ENCODE measurements at places on chromosomes 5 and 9. TPM values are rescaled to one million over a fixed set of nuclear protein-coding genes. Genes with fewer than 3 reads are reported as not detected.

Gene PCDHGA2
- total RNA-seq = 6.9 TPM

Gene CDH9
- total RNA-seq = 34.2 TPM

DNA sequence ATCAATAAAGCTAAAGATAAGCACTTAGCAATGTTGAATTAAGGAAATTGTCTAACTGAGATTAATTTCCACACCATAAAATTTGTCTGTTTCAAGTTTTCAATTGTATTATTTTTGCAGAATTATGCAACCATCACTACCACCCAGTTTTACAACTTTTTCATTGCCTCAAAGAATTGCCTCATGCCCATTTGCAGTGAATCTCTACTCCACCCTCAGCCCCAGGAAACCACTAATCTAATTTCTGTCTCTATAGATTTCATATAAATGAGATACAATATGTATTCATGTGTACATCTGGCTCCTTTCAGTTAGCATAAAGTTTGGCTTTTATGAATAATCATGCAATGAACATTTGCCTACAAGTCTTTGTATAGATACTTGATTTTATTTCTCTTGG, 72.9 kb downstream of the PTCD2 start:
- DNase-seq = no peak

DNA sequence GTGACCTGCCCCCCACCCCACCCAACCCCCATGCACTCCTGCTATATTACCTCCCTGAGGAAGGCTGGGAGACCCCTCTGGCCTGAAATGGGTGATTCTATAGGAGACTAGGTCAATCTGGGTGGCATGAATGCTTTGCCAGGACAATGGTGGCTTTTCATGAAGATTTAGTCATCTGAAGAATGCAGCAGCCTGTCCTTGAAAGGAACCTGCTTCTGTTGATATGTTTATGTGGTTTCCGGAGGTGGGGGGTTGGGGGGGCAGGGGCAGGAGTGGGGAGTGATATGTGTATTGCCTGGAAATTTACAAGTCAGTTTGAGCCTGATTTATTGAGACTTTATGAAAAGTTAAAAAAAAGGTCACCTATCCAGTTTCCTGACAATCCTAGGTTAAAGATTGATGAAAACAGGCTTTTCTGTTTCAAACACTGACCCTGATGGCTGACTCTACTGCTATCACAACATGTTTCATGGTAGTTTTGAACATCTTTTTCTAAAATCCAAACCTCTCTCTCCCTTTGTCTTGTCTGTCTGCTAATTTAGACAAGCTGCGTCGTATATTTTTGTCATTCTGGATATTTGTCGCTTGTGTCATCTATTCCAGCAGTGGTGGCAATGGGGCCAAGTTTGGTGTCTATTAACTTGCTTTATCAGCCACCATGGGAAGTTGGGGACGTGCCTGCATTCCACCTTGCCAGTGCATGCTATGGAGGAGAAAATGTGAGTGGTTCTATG, 153.7 kb upstream of the EGFLAM start:
- no peak for DNase-seq

GRCh38 chr5:157608972-157609565, 33.5 kb upstream of the ADAM19 start:
- no peak for DNase-seq

DNA sequence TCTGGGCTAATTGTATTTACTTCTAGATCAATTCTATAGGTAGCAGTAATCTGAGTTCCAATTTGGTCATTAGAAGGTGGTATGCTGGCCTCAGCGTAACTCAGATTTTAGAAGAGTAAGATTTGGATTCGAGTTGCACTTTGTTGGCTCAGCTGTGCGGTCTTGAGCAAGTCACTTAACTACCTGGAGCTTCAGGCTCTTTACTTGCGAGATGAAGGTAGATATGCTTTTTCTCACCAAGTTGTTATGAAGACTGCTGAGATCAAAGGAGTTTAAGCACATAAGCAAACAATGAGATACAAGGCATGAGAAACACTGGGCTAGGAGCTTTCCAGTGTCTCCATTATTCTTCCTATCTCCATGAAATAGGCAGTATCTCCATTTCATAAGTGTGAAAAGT, 133.8 kb upstream of the RANBP3L start:
- DNase-seq = no peak

DNA sequence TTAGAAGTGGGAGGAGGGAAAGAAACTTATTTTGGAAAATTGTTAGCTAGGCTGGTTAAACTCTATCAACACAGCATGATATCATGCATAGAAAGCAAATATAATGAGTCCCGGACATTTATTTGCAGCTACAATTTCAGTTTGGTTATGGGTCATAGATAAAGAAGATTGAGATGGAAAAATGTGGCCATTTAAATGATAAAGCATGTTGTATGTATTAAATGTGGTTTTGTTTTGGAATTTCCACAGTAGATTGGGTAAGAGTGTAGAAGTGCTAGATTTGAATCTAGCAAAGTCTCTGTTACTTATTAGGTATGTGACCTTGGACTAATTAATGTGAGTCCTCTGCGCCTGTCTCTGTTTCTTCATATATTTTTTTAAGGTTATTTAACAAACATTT, 217.4 kb downstream of the KDM4C start:
- DNase-seq = no peak

DNA sequence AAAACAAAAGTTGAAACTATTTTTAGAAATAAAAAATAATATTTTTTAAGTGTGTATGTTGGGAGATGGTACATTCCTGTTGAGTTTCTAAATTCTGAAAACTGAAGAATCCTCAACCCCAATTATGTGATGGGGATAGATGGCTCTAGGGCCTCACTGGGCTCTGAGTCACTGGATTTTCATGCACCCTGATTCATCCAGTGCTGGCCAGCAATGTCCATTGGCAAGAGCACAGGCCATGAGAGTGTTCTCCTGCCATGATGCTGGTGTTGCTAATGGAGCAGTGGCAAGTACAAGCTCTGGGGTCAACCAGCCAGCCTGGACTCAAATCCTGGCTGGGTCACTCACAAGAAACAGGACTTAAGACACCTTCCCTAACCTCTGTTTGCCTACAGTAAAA, 23.3 kb downstream of the SMIM23 start:
- DNase-seq = no peak

DNA sequence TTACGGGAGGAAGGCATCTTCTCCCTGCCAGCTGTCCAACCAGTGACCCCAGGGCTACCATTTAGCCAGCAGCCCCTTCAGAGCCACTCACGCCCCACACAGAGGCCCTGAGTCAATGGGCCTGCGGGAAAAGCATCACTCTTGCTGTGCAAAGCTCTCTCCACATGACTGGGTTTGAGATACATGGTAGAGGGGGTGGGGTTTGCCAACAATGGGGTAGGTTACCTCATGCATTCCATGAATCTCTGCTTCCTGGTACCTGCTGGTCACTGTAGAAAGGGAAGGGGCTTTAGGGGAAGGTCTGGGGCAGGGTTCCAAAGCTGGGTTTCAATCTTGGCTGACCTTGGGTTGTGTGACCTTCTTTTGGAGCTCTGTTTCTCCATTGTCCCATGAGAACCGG, 22.9 kb upstream of the TTLL11 start:
- no peak for DNase-seq
